H1 (cell line): ENCODE measurements at places on chromosomes 4 and X. TPM values are rescaled to one million over a fixed set of nuclear protein-coding genes. Genes with fewer than 3 reads are reported as not detected.

DNA sequence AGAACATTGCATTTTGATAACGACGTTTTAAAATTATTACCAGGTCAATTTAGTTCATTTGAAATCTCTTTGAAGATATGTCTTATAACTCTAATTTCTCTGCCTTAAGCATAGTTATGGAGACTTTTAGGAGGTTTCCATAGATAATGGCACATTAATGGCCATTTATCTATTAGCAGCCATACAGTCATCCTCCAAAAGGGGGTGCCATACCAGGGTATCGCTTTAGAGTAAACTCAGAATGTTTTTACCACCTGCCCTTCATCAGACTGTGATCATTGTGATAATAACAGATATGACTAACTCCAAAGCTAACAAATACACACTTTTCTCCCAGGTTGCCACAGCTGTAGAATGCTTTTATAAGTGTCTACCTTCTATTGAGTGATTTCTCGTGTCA lies 461.5 kb downstream of the FSTL5 start:
- H3K4me1 ChIP-seq: no peaks in the 10 kb centered on the region
- H3K27ac ChIP-seq: no peak overlapping the region
- H3K4me3 ChIP-seq: no peak overlapping the region

- no peak overlapping the region for H3K4me3 ChIP-seq
- H3K27me3 ChIP-seq: no peaks in the 10 kb centered on the region
- H3K27ac ChIP-seq: no peak overlapping the region
- peaks cover 2% of the 10 kb centered on the region for H3K36me3 ChIP-seq
- DNase-seq: no peak
- H3K4me1 ChIP-seq: no peaks in the 10 kb centered on the region
Observed at GRCh38 chrX:14865201-14865600, 7.7 kb downstream of the FANCB start.

Gene RHOXF1
- not detected in 2 replicates for total RNA-seq

Gene PAGE1
- not detected in 2 replicates for total RNA-seq
